T-helper 1 cell (primary cell): ENCODE measurements at places on chromosomes 12 and 14.

DNA sequence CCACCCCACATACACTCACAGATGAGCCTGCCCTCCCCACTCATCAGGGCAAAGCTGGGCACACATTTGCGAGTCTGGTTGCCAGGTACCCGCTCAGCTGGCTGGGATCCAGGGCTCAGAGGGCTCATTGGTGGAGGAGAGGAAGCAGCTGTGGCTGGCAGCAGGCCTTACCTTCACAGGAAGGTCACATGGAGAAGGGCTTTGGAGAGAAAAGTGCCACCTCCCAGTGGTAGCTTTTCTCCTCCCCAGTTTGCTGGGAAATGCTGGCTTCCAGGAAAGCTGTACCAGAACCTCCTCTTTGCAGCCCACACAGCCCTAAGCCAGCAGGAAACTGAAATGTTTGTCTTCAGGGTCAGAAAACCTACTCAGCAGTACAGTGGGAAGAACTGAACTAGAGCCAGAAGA, 55.6 kb downstream of the LGMN start:
- DNase-seq: no peak

GRCh38 chr12:42086031-42086430, 58.6 kb downstream of the GXYLT1 start:
- no peak for DNase-seq

GRCh38 chr12:52850681-52851080, 1.9 kb upstream of the KRT78 start:
- no peak for DNase-seq

- DNase-seq: peak; percentile 54
Measured at GRCh38 chr12:13196130-13196921, at the start of gene EMP1. EMP1 (plus strand) TSS chr12:13196726; CDS start chr12:13211511, 14,785 bp downstream.

- DNase-seq: no peak
Measured at GRCh38 chr14:62897771-62898170, 147.5 kb downstream of the KCNH5 start.

DNA sequence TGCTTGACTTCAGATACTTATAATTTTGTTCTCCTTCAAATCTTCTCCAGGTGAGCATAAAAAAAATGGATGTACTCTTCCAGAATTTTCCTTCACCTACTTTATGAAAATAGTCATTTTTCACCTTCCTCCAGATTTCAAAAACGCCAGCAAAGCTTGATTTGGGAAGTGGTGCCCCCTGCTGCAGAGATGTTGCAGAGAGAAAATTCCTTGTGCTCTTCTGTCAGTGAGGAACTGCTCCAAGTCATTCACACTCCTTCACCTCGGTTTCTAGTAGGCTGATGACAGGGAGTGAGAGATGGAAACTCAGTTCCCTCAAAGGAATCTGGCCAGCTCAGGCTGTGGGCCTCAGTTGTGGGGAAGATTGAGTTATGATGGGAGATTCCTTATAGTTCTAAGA, 24.2 kb upstream of the RNASE3 start:
- DNase-seq: no peak

DNA sequence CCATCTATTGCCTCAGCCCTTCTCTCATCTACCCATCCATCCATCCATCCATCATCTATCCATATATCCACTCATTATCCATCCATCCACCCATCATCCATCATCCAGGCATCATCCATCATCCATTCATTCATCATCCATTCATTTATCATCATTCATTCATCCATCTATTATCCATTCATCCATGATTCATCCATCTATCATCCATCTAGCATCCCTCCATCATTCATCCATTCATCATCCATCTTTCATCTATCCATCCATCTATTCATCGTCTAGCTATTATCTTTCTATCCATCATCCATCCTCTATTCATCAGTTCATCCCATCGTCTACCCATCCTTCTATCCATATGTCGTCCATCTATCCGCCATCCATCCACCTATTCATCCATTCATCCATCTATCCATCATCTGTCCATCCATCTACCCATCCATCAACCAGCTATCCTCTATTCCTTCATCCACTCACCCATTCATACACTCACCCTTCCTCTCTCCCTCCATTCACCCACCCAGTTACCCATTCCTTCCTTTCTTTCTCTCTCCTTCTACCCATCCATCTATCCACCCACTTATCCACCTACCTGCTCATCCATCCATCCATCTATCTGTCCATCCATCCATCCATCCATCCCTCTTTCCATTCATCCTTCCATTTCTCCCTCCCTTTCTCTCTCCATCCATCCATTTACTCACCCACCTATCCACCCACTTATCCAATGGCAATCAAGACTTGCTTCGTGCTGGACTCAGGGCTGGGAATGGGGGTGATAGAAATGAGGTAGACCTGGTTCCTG, 59.3 kb downstream of the KIF26A start:
- DNase-seq: no peak

- DNase-seq: no peak
Measured at GRCh38 chr12:6928022-6928702, 403 bp downstream of the ATN1 start.

DNA sequence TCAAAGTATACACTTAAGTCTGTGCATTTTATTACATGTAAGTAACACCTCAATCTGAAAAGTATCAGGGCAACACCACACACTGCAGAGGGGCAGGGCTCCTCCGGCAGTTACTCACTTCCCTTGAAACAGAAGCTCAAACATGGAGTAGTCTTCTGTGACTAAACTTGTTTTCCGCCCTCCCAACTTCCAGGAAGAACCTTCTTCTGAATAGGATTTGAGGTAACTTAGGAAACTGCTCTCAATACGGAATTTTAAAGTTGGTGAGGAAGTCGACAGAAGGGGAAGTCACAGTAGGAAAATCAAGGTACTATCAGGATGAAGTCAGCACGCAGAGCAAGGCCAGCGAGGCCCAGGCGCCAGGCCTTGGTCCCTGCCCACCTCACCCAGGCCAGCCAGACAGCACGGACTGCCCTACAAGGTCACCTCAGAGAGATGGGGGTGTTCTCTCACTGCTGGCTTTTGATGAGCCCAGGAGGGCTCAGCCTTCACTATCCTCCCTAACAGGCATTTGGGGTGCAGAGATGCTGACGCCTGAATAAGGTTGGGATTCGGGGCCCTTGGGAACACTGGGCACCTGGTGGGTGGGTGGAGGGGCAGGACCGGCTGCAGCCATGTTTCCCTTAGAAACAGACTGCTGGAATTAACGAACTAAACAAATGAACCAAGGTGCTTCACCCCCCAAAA, 5.8 kb downstream of the ANKRD9 start:
- no peak for DNase-seq

DNA sequence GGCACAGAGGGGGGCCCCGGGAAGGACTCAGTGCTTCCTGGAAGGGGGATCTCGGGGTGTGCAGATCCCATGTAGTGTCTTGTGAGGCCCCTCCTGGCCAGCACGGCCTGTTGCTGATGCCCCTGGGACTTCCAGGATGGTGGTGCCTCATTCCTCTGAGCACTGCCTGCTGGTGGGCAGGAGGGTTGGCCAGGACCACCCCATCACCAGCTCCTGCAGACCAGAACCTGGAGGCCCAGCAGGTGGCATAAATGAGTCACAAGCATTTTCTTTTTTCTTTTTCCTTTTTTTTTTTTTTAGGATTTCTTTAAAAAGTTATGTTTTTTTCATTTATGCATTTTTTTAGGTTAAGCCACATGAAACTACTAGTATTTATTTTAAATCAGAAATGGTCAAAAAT, 8.0 kb downstream of the MMP17 start:
- DNase-seq: no peak

- no peak for DNase-seq
Measured at GRCh38 chr12:25051171-25051570, 102.3 kb upstream of the BCAT1 start.

DNA sequence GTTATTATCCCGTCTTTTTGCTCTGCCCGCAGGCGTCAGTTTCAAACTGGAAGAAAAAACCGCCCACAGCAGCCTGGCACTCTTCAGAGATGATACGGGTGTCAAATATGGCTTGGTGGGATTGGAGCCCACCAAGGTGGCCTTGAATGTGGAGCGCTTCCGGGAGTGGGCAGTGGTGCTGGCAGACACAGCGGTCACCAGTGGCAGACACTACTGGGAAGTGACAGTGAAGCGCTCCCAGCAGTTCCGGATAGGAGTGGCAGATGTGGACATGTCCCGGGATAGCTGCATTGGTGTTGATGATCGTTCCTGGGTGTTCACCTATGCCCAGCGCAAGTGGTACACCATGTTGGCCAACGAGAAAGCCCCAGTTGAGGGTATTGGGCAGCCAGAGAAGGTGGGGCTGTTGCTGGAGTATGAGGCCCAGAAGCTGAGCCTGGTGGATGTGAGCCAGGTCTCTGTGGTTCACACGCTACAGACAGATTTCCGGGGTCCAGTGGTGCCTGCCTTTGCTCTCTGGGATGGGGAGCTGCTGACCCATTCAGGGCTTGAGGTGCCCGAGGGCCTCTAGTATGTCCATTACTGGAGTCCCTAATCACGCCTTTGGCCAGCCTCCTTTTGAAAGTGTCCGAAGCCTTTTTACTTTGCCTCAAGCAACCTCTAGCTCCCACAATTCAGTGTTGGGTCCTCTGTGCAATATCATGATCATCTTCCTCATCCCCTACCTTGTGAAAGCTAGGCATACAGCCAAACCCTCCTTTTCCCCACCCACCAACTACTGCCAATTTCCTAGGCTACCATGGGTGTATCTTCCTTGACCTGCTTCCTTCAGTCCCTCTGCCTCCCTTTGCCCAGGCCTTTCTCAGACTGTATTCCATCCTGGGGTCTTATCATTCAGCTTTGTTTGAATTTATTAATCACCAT, 891 bp downstream of the SPRYD4 start:
- DNase-seq: no peak

- DNase-seq: no peak
Measured at GRCh38 chr14:70096866-70097265, 91.9 kb downstream of the SLC8A3 start.

GRCh38 chr14:100593751-100594624, 6.8 kb upstream of the BEGAIN start:
- DNase-seq: no peak

DNA sequence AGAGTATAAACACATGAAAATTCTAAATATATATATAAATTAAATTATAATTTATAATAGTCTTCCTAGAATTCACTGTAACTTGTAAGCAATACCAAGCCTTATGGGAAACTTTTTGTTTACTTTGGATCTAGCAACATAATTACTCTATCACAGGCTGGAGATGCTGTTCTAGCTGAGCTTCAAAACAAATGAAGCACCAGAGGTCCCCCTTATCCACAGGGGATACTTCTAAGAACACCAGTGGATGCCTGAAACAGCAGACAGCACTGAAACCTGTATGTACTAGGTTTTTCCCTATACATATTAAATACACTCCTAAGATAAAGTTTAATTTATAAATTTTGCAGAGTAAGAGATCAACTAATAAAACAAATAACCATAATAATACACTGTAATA, 96.6 kb downstream of the CDK17 start:
- no peak for DNase-seq

- DNase-seq: no peak
Measured at GRCh38 chr12:17853054-17853453, 236.9 kb downstream of the RERGL start.

- DNase-seq: no peak
Measured at GRCh38 chr14:50608302-50608851, 48.4 kb downstream of the ATL1 start.
